ENCODE measurements at places on chromosomes 7 and 10.

- DNase-seq: no peak
Observed at GRCh38 chr7:85011127-85011526, 175.7 kb downstream of the SEMA3D start.

DNA sequence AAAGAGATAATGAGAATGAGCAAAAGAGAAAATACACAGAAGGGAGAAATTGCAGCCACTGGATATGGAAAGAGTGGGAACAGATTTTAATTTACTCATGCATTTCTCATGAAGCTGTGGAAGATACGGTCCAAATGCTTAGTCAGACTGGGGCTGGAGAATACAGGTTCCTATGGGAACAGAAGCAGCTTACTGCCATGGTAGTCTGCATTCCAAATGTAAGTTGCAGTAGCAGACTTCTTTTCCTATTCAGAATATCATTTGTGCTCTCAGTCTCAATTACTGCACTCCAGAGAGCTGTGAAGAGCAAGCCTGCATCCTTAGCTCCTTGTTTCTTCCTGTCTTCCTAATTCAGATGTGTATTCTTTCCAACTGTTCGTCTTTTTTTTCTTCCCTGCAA is 190.8 kb upstream of the TMEM196 start:
- DNase-seq: no peak

GRCh38 chr7:155843426-155844018 is 31.3 kb upstream of the SHH start:
- DNase-seq: no peak

- no peak for DNase-seq
Observed at GRCh38 chr10:44011603-44011981, 362.9 kb upstream of the ZNF32 start.

GRCh38 chr10:123129618-123130271 is 6.0 kb upstream of the HMX3 start:
- no peak for DNase-seq

All from activated naive CD4-positive, alpha-beta T cell (primary cell).